ENCODE measurements at places on chromosomes 6 and 20.

DNA sequence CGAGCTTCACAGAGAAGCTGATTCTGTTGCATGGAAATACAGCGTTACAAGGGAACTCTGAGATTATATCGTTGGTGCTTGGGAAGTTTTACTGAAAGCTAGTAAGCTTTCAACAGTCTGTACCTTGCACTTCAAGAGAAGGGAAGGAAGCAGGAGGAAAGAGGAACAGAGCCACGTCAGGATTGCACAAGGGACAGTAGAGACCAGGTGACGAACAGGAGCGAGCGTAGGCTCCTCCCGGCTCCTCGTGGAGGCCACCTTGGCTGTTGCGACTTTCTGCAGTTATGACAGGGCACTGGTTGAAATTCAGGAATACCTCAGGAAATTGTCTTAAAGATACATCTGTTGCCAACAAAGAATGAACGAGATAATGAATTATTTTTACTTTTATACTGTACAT, 18.8 kb downstream of the RTF2 start:
- DNase-seq, result no peak

GRCh38 chr6:106149472-106150069, 63.4 kb downstream of the PRDM1 start:
- no peak for DNase-seq

DNA sequence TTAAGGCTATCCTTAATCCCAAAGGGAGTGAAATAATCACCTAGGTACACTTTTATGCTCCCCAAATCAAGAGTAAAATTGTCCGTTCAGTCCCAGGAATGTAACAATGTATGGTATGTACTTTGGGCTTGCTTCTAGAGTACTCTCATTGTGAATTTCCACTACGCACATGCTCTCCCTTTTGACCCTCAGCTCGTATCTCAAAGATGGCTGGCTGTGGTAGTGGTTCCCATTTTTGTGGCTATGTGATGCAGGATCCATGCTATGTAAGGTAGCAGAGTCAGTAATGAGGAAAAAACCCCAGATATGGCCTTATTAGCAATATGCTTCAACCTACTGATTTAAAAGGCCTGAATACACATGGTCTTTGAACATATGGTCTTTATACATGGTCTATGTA, 133.7 kb downstream of the DST start:
- DNase-seq, result no peak

- DNase-seq, result no peak
These were observed 279.7 kb downstream of the ZFAND3 start for GRCh38 chr6:38099221-38099620.
